ENCODE measurements at places on chromosomes 6 and 20.

GRCh38 chr6:167779993-167780655 lies 46.6 kb upstream of the AFDN start:
- DNase-seq = no peak

DNA sequence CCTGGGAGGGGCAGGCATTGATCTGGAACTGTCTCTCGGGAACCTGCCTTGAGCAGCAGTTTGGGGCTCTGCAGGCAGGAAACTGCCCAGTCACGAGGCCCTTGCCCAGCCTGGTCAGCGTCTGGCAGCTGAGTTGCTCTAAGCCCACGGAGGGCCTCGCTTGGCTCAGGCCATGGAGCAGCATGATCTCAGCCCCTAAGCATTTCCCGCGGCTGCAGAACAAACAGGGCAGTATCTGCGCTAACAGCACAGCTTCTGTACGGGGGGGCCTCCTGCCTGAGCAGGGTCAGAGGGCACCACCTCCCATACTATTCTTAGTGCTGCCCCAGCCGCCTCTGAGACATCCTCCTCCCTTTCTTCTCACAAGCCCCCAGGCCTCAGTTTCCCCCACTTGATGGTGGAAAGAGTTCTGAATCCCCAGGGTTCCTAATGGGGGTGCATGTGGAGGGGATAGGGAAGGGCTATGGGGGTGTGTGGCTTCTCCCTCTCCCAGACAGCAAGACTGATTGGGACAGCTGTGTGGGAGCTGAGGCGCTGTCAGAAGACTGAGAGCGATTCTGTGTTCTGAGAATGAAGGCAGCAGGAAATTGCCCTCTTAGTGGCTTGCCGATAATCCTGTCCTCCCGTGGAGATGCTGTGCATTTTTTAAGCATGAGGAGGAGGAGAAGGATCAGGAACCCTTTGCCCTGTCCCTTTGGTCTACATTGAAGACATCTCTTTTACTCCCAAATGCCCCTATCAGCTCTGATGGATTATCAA lies 46.4 kb downstream of the MOCS1 start:
- DNase-seq = no peak

- peak; percentile 85 for DNase-seq
These were observed 28.1 kb downstream of the PDYN start for GRCh38 chr20:1965520-1966351.

DNA sequence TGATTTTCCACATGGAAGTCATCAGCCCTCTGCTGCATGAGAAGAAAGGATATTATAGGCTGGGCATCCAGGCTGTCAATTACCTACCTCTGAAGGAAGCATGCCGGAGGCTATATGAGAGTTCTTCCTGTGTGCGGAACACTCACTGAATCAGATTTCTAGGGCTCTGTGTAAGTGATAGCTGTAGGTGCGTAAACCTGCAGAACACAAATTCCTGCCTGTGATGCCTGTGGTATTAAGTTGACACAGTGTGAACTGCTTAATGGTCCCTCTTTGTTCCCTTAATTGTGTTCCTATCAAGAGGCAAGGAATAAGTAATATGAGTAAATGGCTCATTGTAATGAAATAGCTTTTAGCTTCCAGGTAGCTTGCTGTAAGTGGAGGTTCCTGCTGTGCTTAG lies 103.3 kb downstream of the ANKS1A start:
- no peak for DNase-seq

DNA sequence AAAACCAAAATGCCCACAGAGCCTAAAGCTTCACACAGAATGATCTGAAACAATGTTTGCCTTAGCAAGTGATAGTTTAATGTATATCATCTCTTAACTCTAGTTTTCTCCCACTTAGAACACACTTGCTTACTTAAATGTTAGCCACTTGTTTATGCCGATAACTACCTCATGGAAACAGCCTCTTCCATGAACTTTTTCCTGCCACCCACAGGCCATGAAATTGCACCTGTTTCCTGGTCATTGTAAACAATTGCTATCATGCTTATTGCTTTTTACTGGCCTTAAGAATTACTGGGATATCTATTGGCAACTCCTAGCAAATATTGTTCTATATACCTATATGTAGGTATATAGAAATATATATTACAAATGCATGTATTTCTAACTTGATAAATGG lies 231.1 kb downstream of the HDGFL1 start:
- DNase-seq = no peak

GRCh38 chr6:42556462-42556861 lies 7.4 kb upstream of the UBR2 start:
- no peak for DNase-seq

- DNase-seq = no peak
These were observed 68.0 kb downstream of the BMP7 start for GRCh38 chr20:57198132-57199072.

GRCh38 chr6:137702791-137703424 lies 164.2 kb upstream of the TNFAIP3 start:
- no peak for DNase-seq

DNA sequence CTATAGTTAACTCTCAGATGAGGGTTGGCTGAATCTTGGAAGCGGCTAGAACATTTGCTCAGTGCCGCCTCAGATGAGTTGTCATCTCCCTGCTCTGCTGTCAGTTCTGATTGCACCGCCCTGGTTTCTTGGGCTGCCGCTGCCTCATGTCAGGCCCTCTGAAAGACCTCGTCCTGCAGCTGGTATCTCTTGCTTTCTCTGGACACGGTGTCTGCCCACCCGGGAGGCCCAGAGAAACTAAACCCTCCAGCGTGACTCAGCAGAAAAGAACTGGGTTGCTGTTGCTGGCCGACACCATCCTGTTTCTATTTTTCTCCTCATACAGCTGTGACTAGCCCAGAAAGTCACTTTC lies 355.4 kb downstream of the CD83 start:
- no peak for DNase-seq

- no peak for DNase-seq
These were observed 560.0 kb downstream of the C6orf118 start for GRCh38 chr6:164749221-164750064.

DNA sequence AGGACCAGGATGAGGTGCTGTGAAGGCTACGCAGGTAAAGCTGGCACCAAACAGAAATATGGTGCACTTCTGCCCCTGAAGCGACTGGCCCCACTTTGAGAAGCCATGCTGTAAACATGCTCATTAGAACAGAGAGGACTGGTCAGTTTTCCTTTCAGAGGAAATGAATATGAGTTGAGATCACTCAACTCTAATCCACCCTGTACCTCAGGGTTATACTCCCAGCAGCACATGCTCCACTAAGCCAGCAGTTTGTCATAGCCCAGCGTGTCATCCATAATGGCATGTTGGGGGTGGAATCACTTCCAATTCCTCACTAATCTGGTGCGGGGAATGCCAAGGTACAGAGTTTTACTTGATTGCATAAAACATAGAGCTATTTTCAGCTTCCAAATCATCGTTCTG lies 98.1 kb downstream of the HIVEP2 start:
- no peak for DNase-seq

DNA sequence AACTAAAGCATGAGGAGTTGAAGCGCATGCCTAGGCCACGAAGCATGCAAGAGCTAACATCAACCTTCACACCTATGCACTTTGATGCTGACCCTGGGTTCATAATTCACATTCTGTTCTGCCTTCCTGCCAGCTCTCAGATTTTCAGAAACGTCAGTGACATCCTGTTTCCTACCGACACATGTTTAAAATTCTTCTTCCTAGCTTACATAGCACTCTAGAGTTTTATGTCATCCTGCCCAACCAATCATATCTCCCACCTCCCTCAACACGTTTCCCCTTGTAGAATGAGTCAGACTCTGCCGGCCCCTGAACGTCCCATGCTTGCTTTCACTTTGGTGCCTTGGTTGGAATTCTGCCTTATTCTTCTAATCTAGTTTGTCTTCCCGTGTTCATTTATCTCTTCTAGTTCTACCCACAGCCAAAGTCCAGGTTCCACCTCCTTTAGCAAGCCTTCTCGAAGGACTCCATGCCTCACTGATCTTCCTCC lies 97.2 kb upstream of the MAP7 start:
- no peak for DNase-seq

- no peak for DNase-seq
These were observed 20.7 kb downstream of the HFE start for GRCh38 chr6:26107935-26108334.

- DNase-seq = no peak
These were observed 975.9 kb downstream of the KIF16B start for GRCh38 chr20:15597306-15597705.

DNA sequence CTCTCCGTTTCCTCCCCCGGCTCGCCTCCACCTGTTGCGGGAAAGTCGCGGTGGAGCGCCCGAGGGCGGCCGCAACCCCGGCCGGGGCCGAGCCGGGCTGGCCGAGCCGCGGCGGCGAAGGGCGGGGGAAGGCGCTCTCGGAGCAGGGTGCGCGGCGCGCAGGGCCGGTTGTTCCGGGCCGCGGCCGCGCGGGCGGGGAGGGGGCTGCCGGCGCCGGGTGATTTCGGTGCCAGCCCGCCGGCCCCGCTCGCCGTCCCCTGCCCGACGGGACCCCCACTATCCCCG lies 235 bp downstream of the MAP7 start:
- no peak for DNase-seq

GRCh38 chr20:5784735-5785134 lies 34.5 kb downstream of the SHLD1 start:
- no peak for DNase-seq

DNA sequence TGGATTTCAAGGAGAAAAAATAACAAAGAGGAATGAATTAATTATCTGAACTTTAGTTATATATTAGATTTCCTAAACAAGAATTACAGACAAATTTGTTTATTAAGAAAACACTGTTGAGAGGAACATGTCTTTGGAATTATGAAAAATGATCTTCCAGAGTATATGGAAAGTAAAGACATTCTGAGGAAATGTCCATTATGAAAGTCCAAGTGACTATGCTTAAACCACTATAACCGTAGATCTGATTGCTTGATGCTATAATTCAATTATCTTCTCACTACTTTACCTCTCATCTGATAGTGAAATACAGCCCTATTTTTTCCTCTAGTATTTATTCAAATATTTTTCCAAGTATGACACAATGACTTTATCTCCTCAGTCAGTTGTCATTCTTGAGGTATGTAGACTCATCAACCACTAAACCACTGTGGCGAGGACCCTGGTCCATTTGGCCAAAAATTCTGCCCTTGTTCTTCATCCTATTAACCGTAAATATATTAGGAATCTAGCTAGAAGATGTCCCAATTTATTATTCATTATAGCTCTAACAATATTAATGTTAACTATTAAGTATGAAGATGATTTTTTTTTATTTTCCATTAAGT lies 37.3 kb upstream of the AHI1 start:
- DNase-seq = no peak
